ENCODE measurements at places on chromosomes 3 and 15. TPM values are rescaled to one million over a fixed set of nuclear protein-coding genes. Genes with fewer than 3 reads are reported as not detected.

Gene AGBL1
- not detected for polyA plus RNA-seq

Gene CD86
- polyA plus RNA-seq, result not detected

Gene IRAK2
- 5.1 TPM for polyA plus RNA-seq

GRCh38 chr3:14507757-14508504 is 32.2 kb downstream of the GRIP2 start:
- DNase-seq, result no peak

DNA sequence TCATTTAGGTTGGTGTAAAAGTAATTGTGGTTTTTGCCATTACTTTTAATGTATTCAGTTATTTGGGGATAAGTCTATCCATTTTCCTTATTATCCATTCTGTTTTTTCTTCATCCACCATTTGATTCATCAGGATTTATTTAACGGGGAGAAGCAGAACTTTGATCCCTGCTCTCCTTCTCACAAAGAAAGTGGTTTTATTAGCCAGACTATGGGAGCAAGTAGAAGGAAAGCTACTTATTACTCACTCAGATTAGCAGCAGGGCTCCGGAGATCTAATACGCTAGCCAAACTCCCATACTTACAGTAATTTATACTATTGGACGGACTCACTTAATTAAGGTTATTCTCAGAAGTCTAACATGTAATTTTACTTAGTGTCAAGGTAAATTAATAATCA is 14.7 kb upstream of the TMEM87A start:
- DNase-seq, result no peak

GRCh38 chr3:129507181-129507831 is 21.1 kb upstream of the RHO start:
- no peak for DNase-seq

- DNase-seq, result no peak
These were observed 615.6 kb upstream of the NECTIN3 start for GRCh38 chr3:110456001-110456400.

DNA sequence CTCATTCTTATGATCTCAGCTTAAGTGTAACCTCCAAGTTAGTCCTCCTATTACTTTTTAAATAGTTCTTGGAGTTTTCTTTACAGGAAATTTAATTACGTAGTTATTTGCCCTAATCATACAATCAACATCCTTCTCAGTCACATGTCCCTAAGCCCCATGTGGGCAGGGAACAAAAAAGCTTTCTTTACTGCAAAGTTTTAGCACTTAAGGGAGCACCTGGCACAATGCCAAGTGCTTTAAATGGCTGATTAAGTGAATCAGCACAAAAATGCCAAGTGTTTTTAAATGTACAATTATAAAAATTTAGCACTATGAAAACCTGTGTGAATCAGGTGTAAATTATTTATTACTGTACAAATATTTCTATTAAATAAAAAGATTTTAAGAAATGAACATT is 445.3 kb downstream of the C3orf38 start:
- no peak for DNase-seq

DNA sequence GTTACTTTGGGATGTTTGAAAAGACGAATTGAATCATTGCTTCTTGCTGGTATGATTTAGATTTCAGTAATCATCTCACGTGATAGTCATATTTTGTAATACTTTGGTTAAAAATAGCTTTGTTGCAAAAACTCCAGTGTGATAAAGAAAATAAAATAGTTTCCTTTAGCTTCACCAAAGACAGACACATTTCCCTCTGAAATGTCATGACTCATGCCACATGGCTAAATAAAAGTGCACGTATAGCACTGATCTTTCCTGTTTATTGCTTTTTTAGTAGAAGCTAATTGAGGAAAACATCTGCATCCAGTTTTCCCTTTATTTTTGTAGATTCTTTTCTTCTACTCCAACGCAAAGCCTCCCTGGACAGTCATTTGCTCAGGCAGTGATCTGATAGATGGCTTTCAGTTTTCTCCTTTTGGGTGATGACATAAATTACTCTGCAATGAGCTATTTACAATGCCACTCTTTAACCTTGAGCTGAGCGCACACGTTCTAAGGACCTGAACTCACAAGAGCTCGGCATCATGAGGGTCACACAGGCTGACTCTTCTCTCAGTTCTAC is 84.9 kb downstream of the ARNT2 start:
- no peak for DNase-seq

DNA sequence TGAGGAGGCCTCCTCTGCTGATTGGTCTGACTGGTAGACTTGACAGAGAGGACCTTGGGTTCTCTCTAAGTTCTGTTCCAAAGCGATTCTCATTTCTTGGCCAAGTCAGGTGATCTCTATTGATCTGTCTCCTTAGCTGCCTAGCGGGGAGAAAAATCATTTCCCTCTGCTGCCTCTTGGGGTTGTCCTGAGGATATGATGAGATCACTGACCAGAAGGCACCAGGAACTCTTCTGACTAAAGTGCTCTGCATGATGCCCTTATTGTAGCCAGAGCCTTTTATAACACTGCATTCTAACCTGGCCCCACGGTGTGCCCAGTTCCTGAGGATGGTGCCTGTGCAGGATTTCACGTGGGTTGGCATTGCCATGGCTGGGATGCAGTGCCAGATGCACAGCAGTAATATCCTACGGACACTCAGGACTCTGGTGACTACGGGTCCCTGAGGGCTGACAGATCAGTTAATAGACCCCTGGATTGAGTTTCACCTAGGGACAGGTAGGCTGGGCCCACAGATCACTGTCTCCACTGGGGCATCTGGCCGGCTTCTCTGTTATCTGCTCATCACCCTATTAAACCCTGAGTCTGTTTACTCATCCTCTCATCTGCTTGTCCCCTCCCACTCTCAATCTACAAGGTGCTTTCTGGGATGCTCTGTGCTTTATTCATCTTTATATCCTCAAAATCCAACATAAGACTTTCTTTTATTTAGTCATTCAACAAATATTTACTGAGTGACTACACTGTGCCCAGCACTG is 3.9 kb upstream of the HEG1 start:
- DNase-seq, result no peak

GRCh38 chr15:52557274-52557641 is 11.6 kb downstream of the ARPP19 start:
- DNase-seq, result no peak

DNA sequence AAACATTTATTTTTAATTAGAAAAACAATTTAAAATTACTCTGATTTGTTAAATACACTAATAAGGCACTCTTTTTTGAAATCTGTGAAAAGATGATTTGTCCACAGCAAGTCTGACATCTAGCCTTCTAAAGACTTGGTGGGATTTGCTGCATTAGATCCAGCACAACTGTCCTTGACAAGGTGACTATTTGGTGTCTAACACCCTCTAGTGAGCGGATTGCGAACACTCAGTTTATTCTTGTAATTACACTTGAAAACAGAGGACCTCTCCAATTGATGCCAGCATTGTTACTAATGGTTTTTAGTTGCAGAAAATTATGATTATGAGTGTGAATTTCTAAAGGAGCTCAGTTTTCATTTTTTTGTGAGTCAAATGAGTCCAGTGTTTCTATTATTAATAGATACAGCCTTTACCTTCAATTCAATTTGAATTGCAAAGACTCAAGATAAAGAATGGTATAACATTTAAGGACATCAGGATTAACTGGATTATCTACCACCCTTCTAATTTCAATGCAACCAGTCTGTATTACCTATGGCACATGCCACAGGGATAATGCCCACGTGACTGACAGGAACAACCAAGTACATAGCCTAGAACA is 29.7 kb upstream of the STRIT1 start:
- DNase-seq, result no peak

DNA sequence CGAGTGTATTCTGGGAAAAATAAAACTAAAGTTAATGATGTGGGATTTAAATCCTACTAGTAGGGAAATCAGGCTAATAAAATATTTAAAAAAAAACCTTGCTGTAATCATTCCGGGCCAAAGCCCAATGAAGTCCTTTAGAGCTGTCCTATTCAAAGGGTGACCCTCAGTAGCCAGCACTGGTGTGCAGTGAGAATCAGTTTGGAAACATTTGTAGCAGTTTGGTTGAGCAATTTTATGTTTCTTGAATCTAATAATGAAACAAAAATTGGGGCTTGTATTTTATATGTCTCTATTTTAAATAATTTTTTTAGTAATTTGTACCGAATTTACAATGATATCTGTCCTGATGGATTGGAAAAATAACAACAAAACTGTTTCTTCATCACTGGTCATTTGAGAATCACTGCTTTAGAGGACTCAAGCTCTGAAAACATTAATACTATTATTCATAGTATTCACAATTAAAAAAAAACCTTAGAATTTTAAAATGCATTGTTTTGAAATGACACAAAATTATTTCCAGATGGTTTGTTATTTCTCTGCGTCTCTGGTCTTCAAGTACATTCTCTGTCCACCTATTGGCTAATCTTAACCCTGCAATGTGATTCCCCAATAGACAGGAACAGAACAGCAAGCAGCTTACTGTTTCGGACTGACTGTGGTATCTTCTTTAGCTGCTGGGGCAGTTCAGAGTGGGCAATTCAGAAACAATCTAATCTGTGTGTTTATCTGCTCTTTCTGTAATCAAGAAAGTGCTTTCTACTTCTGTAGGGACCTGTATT is 71.2 kb downstream of the OTOL1 start:
- DNase-seq, result no peak

DNA sequence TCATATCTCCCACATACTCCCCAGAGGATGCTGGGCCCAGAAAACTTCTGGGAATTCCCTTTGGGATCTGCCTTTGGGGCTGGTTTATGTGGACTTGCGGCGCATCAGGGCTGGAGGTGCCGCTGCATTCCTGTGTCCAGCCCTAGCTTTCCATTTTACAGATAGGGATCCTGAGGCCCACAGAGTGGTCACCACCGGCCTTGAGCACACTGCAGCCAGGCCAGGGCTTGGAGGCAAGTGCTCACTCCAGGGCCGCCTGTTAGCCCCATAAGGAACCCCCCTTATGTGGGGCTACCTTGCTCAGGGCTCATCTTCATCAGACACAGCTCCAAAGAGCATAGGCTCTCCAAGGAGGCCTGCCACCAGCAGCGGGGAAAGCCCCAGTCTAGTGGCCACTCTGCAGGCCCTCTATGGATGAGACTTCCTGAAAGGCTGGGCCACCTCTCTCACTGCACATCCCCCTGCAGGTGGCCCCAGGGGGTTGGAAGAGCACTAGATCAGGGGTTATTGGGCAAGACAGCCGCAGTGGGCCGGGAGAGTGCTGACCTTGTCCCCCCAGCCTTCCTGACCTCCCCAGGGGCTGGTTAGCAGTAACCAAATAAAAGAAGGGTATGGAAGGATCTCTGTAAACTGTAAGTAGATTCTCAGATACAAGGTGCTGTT is 9.2 kb upstream of the ATP2B2 start:
- DNase-seq, result no peak

DNA sequence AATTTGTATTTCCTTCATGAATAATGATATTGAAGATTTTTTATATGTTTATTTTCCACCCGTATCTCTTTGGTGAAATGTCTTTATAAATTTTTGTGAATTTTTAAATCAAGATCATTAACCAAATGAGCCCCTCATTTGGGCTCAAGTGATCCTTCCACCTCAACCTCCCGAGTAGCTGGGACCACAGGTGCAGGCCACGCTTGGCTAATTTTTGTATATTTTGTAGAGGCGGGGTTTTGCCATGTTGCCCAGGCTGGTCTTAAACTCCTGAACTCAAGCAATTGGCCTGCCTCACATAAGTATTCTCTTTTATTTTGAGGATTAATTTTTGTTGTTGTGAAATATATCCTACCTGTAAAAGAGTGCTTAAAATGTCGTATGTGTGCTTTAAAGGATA is 4.9 kb downstream of the BBS4 start:
- DNase-seq, result no peak
